ENCODE measurements at places on chromosomes 1 and 21.

- no peak for DNase-seq
These were observed 350.8 kb upstream of the PTBP2 start for GRCh38 chr1:96370757-96371156.

DNA sequence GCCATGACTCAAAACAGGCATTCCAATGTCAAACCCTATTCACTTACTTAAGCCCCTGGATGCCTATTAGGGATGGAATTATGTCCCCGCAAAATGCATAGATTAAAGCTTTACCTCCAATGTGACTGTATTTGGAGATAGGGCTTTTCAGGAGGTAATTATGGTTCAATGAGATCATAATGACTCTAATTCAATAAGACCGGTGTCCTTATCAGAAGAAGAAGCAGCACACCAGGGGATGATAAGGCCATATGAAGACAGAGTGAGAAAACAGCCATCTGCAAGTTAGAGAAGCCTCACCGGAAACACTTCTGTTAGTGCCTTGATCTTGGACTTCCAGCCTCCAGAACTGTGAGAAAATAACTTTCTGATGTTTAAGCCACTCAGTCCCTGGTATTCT lies 1131.8 kb upstream of the TMPRSS15 start:
- no peak for DNase-seq

- no peak for DNase-seq
These were observed 1.2 kb upstream of the LHX4 start for GRCh38 chr1:180228648-180229482.

- no peak for DNase-seq
These were observed 244.6 kb downstream of the NPHP4 start for GRCh38 chr1:5747426-5748285.

- DNase-seq = no peak
These were observed 1256.6 kb upstream of the B3GALT2 start for GRCh38 chr1:194442901-194443575.

DNA sequence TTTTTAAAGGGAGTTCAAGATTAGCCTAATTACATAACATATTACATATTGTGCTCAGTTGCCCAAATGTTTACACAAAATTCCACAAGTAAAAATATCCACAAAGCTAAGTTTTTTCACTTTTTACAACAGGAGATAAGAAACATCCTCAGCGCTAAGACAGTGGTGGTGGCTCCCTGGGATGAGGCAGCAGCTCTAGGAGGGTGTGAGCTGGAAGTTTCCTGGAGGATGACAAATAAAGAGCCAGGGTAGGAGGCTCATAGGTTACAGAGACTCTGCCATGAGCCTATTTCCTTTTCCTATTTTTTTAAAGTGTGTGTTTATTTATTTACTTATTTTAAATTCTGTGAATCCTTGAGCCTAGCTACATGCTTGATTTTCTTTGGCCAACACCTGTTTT lies 91.7 kb downstream of the COL24A1 start:
- DNase-seq = no peak

DNA sequence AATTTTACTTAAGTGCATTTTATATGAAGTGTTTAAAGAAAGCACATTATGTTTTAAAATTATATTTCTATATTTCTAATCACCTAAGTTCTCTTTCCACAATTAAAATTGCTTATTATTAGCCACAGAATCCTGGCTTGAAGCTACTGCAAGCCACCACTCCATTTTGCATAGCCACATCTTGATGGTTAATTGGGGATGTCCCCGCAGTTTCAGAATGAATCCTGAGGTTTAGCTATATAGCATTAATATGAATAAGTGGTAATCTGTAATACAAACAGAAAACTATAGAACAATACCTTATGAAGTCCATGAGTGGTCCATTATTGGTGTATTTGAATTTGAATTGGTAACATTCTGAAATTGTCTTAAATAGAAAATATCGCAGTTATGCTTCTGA lies 11.6 kb upstream of the GOLPH3L start:
- no peak for DNase-seq

DNA sequence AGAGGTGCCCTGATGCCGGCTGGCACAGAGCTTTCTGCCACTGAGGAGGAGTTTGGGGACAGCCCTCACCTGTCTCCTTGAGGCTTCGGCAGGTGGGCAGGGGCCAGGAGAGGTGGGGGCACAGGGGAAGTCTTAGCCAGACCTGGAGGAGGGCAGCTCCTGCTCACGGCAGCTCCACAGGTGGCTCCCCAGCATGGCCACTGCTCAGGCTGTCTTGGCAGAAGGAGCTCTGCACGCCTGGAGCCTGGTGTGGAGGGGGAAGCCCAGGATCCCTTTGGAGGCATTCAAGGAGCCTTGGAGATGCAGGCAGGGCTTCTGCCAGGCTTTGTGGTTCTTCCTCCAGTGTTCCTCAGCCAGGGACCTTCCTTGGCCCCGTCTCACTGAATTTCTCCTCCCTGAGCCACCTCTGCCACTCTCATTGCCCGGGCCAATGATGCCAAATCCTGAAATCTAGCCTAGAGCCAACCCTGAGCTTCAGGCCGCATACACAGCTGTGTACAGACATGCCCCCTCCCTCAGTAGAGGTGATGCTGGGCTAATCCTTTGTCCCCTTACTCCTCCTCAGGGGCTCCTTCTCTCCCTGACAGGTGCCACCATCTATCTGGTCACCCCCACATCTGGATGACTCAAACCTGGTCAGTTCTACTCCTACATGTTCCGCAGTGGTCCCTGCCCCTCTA lies 251.8 kb upstream of the VAMP3 start:
- no peak for DNase-seq

GRCh38 chr1:29812408-29813135 lies 576.2 kb downstream of the PTPRU start:
- DNase-seq = no peak

DNA sequence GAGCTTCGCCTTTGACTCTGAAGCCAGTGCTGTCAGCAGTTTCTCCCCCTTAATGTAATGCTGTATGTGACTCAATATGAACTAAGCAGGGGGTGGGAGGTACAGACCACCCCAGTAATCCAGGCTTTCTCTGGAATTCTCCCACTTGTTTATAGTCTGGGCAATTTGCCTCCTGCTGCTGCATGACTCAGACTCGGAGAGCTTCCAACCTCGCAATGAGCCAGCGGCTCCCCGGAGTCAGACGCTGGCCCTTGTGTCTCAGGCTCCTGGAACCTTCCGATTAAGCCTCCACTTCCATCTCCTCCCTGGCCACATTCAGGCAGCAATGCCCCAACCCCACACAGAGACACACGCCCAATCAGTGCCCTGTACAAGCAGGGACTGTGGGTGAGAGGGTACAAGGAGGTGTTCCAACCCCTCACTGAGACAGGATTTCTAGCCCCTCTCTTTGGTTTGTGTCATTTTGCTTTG lies 471.7 kb upstream of the VAMP3 start:
- no peak for DNase-seq

DNA sequence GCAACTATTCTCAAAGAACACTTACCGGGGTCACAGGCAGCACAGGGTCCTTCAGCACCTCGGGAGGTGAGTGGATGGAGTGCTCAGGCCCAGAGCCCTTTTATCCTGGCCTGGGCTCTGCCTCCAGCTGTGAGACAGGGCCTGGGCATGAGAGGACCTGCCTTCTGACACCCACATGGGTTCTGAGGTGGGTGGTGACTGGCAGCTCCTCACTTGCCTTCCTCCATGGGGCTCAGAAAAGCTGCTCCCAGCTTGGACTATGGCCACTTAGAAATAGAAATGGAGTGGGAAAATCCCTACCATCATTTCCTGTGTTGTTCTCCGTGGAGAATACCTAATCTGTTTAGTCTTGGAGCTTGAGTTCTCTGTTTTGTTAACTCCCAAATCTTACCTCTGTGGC lies at the start of gene LCE1C:
TSS of gene LCE1C (minus strand) at position 76 of the 400 bp plus-strand sequence. CDS start 1,173 bp downstream, outside the sequence.
- no peak for DNase-seq

DNA sequence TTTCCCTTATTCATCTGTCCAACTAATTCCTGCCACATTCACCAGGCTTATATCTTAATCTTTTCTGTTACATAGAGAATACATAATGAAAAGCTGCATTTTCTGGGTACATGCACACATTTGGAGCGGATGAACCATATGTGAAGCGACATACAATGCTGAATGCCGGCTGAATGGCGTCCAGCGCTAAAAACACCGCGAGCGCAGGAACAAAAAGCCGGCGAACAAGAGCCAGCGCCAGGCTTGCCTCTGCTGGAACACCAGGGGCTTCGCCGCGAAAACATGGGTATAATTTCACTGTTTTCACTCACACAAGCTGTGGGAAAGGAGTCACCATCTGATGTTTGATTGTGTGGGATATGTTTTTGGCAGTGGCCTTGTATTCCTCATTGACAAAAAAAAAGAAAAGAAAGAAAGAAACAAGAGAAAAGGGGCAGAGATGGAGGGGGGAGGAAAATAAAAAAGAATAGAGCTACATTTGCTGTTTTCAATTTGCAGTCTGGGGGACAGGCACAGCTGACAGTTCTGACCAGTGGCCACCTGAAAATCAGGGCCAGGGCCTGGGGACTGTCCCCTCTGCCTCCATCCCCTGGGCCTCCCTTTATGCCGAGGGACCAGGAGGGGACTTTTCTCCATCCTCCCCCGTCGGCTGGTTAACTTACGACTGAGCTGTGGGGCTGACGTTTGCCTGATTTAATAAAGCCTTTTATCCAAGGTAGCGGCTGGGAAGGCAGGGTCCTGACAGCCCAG lies 70.2 kb upstream of the OLIG2 start:
- DNase-seq = no peak

DNA sequence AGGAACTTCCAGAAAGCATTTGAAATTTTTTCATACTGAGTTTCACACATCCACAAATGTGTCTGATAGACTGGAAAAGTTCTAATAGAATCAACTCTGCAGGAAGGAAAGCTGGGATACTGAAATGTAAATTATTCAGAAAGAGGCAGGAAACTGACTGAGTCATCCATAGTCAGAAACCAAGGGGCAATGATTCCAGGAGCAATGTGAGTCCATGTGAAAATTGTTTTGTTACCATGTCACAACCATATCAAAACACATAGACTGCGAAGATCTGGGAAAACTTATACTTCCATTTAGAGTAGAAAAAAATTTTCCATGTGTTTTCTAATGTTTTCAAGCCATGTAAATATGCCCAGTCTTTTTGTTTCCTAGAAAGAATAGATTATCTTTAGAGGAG lies 142.3 kb upstream of the TMPRSS15 start:
- DNase-seq = no peak

GRCh38 chr1:205791568-205792180 lies 16.4 kb upstream of the RAB29 start:
- DNase-seq = peak; percentile 45

DNA sequence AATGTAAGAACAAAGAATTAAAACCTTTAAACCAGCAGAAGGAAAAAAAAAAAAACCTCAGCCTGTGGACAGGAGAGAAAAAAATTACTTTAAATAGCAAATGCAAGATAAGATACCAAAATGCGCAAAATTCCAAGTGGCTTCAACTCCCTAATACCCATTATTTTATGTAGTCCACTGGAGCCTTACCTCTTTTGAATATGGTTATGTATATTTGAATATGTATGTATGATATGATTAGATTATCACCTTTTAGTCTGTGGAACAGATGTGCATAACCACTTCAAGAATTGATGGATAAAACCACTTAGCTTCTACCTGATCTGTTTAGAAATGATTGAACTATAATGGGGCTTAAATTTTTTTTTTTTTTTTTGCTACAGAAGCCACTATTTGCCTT lies 52.4 kb upstream of the C1orf115 start:
- DNase-seq = no peak

DNA sequence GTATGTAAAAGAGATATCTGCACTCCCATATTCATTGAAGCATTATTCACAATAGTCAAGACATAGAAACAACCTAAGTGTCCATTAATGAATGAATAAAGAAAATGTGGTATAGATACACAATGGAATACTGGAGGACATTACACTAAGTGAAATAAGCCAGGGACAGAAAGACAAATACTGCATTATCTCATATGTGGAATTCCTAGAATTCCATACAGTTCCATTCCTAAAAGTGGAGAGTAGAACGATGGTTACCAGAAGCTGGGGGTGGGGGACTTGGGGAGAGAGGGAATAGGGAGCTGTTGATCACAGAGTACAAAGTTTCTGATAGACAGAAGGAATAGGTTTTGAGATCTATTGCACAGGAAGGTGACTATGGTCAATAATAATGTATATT lies 7.4 kb downstream of the TMED5 start:
- no peak for DNase-seq
